Activated naive CD4-positive, alpha-beta T cell treated with anti-CD3 and anti-CD28 coated beads, Interleukin-2, amount 50 U/mL, for 16 hours (primary cell): ENCODE measurements at places on chromosomes 4 and X.

GRCh38 chr4:143768007-143768591 lies 67.6 kb upstream of the FREM3 start:
- DNase-seq = no peak

GRCh38 chr4:110623718-110624397 lies 981 bp upstream of the PITX2 start:
- DNase-seq = no peak

GRCh38 chr4:79632114-79632513 lies 224.1 kb upstream of the GK2 start:
- no peak for DNase-seq

- DNase-seq = no peak
Measured at GRCh38 chr4:6361076-6361784, 91.6 kb downstream of the WFS1 start.

DNA sequence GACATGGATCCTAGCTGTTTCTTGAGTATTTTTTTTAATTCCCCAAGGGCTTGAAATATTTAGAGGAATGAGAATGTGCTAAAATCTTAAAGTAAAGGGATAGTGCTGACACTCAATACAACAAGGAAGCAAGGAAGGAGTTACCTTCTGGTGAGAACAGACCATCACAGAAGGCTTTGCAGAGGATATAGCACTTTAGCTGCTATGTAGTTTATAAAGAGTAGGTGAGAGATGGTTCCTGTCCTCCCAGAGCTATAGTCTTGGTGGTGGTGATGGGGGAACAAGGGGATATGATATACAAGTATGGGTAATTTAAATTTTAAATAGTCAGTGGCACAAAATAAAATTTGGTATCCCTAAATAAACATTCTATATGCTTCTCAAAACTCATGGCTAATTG lies 47.6 kb downstream of the MTHFD2L start:
- DNase-seq = no peak
